ENCODE measurements at places on chromosomes 13 and 19. TPM values are rescaled to one million over a fixed set of nuclear protein-coding genes. Genes with fewer than 3 reads are reported as not detected.

DNA sequence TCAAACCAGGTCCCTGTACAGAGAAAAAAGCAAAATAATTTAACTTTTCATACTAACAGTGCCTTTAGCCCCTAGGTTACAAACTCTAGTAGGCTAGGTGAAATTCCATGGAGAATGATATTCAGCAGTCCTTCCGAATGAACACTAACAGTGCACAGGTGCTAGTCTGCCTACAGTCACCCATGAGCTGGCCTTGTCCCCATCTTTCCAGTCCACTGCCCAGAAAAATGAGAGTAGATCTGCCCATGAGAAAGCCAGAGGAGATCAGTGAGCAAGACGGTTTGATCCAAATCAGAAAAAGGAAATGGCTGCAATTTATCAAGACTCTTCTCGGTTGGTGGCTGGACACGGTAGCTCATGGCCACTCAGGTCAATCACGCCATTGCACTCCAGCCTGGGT lies 524.9 kb downstream of the FGF9 start:
- DNase-seq = no peak

- peak; percentile 24 for DNase-seq
Measured at GRCh38 chr19:40801426-40802299, 2.7 kb downstream of the EGLN2 start.

GRCh38 chr19:12946092-12946721 lies 545 bp downstream of the RAD23A start:
- no peak for DNase-seq

DNA sequence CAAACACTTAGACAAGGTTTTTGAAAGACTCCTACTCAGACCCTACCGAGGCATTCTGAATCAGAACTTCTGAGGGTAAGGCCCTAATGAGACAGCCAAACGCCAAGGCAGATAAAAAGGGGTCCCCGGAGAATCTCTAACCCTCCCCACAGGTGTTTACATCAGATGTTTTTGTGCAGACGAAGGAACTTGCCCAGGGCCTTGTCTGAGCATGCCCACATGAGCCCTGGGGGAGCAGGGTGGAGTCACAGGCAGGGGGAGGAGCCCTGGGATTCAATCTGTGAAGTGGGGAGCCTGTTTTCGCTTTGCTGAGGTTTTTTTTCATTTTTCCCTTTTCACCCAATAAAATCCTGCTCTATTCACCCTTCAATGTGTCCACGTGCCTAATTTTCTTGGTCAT lies 61.6 kb upstream of the MED4 start:
- DNase-seq = peak; percentile 49

The MCF2L gene
- 7.7 TPM for total RNA-seq

DNA sequence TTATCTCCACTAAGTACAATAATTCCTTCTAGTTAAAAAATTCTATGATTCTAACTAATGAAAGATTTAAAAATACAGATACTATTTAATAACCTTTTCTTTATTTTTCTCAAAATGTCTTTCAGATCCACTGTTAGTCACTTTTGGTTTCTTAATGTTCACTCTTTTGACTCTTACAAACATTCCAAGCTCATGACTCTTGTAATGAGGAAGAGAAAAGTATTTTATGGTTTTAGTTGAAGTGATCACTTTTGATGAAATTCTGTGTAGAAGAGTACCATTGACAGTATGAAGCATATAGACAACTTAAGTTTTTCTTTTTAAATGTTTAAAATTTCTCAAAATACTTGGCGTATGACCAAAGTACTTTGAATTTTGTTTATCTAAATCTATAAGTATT lies 27.8 kb downstream of the COG3 start:
- DNase-seq = no peak
